ENCODE measurements at places on chromosomes 11 and 22. TPM values are rescaled to one million over a fixed set of nuclear protein-coding genes. Genes with fewer than 3 reads are reported as not detected.

The CD59 gene
- total RNA-seq = 15.2 TPM

The IGLL1 gene
- not detected for total RNA-seq

The TMEM121B gene
- 2.3 TPM for total RNA-seq

The PTPRCAP gene
- total RNA-seq = 2.6 TPM

DNA sequence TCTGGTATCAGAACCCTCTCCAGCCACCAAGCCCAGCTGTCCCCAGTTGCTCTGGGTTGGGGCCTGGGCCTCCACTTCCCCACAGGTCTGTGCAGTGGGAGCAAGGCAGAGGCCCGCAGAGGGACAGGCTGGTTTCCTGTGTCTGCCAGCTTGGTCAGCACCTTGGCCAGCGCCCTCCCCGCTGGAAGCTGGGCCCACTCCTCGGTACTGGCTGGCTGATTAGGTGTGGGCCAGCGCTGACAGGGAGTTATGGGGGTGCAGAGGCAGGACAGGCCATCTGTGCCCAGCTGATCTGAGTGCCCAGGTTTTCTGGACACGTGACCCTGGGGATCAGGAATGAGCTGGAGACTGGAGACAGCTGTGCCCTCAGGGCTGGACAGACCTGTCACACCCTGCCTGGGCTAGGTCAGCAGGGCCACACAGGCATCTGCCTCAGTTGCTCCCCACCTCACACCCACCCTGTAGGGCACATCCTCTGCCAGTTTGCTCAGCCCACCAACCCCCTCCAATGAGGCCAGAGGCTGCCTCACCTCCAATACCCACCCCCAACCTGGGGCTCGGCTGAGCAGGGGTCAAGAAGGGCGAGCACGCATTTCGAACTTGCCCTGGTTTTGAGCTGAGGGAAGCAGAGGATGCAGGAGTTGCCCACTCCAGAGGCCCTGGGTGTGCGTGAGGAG lies 175.3 kb downstream of the IGLL1 start:
- DNase-seq = peak; percentile 77

GRCh38 chr22:49046546-49047361 lies 780.9 kb downstream of the BRD1 start:
- DNase-seq = peak; percentile 97

- no peak for DNase-seq
Observed at GRCh38 chr11:113332023-113332422, 17.6 kb downstream of the TTC12 start.

GRCh38 chr11:129546266-129546665 lies 170.6 kb downstream of the BARX2 start:
- DNase-seq = no peak

DNA sequence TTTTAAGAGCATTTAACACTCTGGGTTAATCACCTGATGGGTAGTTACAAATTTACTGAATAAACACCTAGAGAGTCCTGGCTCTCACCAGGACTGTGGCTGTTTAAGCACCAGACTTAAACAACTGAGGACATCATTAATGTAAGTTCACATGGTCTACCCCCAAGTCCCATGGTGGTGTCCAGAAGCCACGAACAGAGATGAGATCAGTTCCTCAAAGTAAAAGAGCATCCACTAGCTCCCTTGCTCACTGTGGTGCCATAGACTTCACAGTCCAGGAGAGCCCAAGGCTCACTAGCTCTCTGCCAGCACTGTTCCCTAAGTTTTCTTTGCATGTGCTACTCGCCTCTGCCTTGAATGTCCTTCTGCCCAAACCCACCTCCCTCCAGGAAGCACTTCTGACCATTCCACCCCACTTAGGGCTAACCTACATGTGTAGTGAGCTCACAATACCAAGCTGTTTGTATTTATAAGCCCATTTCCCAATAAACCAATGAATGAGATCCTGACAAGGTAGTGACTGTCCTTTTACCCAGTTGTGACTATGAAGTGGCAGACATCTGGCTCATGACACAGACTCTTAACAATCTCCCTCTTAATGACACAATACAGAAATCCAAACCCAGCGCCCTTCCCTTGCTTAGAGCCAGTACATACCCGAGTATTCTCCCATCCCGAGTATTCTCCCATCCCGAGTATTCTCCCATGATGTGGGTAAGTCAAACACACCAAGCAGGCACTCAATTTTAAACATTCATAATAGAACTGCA lies 15.7 kb downstream of the NAP1L4 start:
- no peak for DNase-seq

DNA sequence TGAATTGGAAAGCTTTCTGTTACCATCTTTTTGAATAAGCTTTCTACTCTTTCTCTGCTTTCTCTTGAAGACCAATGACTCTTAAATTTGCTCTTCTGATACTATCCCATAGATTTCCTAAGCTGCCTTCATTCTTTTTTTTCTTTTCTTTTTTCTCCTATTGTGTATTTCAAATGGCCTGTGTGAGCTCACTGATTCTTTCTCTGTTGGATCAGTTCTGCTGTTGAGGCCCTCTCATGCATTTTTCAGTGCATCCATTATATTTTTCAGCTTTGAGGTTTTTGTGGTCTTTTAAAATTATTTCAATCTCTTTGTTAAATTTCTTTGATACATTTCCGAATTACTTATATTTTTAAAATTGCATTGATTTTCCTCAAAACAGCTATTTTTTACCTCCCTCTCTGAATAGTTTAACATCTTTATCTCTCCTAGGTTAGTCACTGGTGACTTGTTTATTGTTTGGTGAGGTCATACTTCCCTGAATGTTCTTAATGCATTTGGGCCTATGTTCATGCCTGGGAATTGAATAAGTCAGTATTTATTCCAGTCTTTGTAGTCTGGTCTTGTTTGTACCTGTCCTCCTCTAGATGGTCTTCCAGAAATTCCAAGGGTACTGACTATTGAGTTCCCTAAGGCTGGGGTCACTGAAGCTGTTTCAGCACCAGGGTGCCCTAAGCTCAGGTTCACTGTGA lies 110.6 kb upstream of the SERPIND1 start:
- no peak for DNase-seq

- peak; percentile 85 for DNase-seq
Observed at GRCh38 chr11:113994077-113994954, 19.4 kb downstream of the HTR3A start.

- DNase-seq = peak; percentile 96
Observed at GRCh38 chr11:208181-208916, 841 bp downstream of the RIC8A start.

DNA sequence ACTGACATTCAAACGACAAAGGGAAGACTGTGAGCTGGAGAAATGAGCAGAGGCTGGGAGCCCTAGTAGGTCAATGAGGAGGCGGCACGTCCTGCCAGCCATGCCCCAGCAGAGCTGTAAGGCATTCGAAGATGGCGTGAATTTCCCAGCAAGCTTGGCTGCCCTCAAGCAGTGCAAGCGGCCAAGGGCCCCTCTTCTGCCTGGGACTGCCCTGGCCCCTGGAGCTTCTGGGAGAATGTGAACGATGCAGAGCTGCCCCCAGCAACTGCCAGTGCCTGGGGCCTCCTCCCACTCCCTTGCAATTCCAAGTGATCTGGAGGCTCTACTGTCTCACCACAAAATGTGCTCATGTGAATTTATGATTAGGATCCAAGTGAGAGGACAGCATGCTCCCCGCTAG lies 4.3 kb downstream of the PPM1F start:
- DNase-seq = no peak

DNA sequence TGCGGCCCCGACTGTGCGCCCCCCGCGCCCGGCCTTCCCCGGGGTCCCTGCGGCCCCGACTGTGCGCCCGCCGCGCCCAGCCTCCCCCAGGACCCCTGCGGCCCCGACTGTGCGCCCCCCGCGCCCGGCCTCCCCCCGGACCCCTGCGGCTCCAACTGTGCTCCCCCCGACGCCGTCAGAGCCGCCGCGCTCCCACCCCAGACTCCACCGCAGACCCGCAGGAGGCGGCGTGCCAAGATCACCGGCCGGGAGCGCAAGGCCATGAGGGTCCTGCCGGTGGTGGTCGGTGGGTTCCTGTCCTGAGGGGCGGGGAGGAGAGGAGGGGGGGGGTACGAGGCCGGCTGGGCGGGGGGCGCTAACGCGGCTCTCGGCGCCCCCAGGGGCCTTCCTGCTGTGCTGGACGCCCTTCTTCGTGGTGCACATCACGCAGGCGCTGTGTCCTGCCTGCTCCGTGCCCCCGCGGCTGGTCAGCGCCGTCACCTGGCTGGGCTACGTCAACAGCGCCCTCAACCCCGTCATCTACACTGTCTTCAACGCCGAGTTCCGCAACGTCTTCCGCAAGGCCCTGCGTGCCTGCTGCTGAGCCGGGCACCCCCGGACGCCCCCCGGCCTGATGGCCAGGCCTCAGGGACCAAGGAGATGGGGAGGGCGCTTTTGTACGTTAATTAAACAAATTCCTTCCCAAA lies 3.1 kb downstream of the DRD4 start:
- peak; percentile 85 for DNase-seq

- no peak for DNase-seq
Observed at GRCh38 chr11:131629925-131630540, 259.6 kb downstream of the NTM start.

- no peak for DNase-seq
Observed at GRCh38 chr11:123143921-123144320, 51.1 kb downstream of the CLMP start.

GRCh38 chr11:73393479-73394415 lies 17.5 kb downstream of the RELT start:
- peak; percentile 98 for DNase-seq

- DNase-seq = no peak
Observed at GRCh38 chr11:65488273-65489034, 10.4 kb upstream of the MALAT1 start.

- no peak for DNase-seq
Observed at GRCh38 chr22:46688949-46689348, 49.1 kb downstream of the CERK start.

- no peak for DNase-seq
Observed at GRCh38 chr11:11347592-11347991, 5.5 kb downstream of the CSNK2A3 start.

GRCh38 chr11:127191261-127191660 lies 190.7 kb upstream of the KIRREL3 start:
- no peak for DNase-seq

- DNase-seq = no peak
Observed at GRCh38 chr11:69924308-69925161, 105.3 kb upstream of the FGF3 start.

- no peak for DNase-seq
Observed at GRCh38 chr11:120391854-120392253, 55.6 kb downstream of the ARHGEF12 start.

DNA sequence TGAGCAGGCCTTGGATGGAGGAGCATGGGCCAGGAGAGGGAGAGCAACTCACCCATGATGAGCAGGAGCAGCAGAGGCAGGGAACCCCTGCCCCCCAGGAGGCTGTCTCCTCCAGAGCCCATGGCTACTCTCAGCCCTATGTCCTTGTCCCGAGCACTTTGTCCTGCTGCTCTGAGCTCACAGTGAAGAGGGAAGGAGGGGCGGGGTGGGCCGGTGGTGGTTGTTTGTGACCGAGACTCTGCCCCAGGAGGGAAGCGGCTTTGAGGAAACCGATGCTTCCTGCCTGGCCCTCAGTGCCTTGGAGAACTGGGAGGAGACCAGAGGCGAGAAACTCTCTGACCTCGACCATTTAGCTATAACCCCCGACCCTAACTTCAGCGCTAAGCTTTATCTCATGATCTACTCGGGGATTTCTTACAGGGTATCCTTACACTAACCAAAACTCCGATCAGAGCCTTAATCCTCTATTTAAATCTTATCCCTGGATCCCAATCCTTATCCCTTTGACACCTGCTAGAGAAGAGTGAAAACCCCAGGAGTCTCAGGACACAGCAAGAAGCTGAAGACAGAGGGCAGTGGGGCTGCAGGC lies at the start of gene ROBO4:
ROBO4 (minus strand) TSS at position 192 of the 589 bp plus-strand sequence; CDS start at position 122, 70 bp downstream.
- peak; percentile 19 for DNase-seq

- DNase-seq = no peak
Observed at GRCh38 chr11:82837650-82838049, 62.6 kb downstream of the PRCP start.

DNA sequence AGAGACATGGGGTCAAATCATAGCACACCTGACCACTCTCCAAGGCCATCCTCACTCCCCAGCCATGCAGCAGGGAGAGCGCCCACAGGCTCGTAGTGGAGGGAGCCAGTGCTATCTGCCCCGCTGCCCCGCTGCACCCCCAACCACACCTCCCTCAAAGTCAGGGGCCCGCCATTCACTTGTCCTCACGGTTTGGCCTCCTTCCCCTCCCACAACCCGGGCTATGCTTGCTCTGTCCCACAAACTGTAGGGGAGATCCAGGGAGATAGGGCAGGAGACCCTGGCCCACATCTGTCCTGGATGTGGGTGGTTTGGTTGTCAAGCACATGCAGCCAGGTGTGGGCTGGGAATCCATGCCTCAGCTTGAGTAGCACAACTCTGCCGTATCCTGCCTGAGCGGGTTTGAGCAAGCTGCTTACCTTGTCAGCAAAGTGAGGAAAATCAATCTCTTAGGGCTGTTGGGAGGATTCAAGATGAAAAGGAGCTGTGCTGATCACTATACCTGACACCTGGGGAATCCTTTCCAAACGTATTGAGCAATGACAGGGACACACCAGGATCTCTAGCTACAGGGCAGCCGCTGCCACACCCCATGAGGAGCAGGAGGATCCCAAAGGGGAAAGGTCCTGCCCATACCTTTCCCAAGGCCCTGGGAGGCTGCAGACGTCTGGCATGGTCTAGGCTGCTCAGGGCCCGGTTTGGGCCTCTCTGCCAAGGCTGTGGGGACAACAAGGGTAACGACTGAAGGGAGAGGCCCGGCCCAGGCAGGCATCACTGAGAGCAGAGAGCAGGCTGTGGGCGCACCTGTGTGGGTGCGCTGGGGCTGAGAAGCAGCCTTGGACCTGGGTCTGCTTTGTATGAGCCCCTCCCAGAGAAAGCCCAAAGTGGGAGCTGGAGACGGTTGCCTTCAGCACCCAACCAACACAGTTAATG lies 23.3 kb downstream of the KCNJ5 start:
- peak; percentile 42 for DNase-seq

Measured in H7 (cell line).